ENCODE measurements at places on chromosomes 4 and X.
A peak's percentile ranks its signal among the peaks of the same experiment; 100 is the strongest.

DNA sequence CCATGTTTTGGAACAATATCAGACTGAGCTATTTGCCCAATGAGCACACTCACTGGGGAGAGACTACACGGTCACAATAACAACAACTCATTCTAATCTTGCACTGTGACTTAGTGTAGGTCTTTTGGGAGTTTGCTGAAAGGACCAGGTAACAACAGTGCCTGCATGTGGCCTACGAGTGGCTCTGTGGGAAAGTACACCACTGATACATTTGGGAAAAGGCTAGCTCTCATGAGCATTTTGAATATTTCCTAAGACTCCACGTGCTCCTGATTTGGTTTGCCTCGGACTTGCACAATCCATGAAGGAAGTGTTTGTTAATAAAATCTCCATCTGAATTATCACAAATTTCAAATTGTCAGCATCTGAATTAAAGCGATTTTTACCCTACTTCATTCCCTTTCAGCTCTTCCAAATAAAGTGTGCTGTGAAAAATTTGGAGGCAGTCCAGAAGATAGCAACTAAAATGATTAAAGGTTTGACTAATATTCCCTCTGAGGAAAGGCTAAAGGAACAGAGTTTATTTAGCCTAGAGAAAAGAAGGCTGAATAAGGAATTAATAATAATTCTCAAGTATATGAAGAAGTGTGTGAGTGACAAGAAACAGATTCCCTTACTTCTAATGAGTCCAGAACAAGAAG is 406.4 kb downstream of the PPARGC1A start:
- no peak for DNase-seq

DNA sequence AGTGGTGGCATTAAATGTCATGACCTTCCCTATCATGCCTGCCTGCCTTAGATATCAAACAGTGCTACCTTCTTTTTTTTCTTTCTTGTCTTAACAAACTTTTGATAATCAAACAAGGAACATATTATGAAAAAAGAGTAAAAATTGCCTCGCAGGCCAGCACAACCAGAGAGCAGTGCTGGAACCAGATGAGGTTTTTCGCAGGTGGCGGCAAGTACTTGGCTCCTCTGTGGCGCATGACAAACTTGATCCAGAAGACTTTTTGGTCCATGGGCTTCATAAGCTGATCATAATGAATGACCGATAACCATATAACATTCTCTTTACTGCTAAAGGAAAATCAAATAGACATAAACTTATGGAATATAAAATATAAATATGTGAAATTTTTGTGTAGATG is 61.8 kb downstream of the UGT2B10 start:
- no peak for DNase-seq

GRCh38 chr4:185932491-185932890 is 120.5 kb upstream of the SORBS2 start:
- DNase-seq = no peak

- no peak for DNase-seq
These were observed 28.4 kb downstream of the ARHGEF6 start for GRCh38 chrX:136752346-136752745.

DNA sequence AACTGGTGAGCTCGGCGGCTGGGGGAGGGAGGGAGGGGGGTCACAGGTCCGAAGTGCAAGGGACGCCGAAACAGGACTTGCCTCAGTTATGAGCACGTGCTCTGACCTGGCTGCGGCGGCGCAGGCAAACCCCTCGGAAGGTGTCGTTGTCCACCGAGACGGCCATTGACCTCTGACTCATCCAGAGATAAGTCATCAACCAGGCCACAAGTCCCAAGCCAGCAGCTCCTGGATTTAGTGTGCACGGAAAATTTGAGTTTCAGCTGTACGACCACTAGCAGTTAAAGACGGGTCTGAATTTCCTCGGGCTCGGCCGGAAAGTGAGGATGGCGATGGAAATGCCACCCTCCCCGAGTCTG is 674 bp downstream of the SH3D19 start:
- peak; percentile 73 for DNase-seq

DNA sequence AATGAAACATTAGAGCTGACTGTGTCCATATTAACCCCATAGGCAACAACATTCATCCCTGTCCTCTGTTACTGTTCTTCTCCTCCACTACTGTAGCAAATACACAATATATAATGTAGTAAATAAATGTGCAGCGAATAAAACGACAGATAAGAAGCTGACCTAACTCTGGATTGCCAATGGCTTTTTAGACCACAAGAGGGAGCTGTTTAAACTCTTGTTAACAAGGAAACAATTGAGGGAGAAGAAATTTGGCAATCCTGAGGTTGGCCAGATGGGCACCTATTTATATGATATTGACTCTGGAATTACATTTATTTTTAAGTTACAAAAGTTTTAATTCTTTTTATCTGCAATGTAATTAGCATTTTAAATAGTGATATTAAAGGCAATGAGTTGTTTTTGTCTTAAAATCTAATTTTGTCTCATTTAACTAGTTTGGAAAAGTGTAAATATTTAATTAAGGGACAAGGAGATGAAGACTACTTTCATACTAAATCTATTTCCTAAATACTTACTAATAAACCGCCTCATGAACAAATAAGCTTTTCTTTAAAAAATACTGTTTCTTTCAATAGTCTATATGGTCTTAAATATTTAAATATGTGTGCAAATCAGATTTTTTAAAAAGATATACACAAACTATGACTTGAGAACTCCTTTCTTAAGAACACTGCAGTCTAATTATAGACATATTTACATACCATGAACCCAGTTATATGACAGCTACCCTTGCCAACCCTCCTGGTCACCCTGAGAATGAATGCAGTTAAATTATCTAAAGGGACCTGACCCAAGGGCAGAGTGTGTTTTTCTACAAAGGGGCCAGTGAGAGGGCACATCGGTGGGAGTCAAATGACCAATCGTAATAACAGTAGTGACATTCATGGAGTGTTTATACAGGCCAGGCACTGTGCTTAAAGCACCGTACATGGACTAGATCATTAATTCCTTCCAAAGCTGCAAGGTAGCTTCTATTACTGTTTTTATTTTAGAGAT is 52.9 kb upstream of the HPF1 start:
- DNase-seq = peak; percentile 73

All from HTR-8/SVneo (cell line).